ENCODE measurements at places on chromosomes 16 and 17.

- no peak for DNase-seq
These were observed 54.3 kb downstream of the AMFR start for GRCh38 chr16:56370875-56371659.

DNA sequence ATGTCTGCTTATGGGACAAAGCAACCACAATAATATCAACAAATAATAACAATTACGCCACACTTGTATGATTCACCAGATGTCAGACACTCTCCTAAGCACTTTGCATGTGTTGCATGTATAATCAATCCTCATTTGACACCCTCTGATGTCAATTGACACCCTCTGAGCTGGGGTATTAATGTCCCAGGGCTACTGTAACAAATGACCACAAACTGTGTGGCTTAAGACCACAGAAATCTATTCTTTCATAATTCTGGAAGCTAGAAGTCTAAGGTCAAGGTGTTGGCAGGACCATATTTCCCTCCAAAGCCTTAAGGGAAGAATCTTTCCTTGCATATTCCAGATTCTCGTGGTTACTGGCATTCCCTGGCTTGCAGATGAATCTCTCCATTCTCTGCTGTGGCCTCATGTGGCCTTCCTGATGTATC lies 112.7 kb downstream of the NPIPB5 start:
- DNase-seq: peak; percentile 39

DNA sequence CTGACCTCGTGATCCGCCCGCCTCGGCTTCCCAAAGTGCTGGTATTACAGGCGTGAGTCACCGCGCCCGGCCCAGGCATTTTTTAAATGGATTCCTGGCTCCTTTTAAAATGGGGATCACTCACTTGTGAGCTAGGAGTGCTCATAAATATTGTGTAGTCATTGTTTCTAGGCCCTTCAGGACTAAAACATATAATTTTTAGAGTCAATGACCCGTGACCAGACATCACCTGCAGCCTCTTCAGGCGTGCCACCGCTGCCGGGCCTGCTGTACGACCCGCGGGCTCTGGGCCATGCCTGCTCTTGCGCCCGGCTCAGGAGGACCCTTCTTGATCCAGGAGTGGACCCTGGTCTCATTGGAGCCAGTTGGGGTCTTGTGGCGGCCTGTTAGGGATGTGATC lies 30.8 kb downstream of the EFCAB5 start:
- DNase-seq: no peak

DNA sequence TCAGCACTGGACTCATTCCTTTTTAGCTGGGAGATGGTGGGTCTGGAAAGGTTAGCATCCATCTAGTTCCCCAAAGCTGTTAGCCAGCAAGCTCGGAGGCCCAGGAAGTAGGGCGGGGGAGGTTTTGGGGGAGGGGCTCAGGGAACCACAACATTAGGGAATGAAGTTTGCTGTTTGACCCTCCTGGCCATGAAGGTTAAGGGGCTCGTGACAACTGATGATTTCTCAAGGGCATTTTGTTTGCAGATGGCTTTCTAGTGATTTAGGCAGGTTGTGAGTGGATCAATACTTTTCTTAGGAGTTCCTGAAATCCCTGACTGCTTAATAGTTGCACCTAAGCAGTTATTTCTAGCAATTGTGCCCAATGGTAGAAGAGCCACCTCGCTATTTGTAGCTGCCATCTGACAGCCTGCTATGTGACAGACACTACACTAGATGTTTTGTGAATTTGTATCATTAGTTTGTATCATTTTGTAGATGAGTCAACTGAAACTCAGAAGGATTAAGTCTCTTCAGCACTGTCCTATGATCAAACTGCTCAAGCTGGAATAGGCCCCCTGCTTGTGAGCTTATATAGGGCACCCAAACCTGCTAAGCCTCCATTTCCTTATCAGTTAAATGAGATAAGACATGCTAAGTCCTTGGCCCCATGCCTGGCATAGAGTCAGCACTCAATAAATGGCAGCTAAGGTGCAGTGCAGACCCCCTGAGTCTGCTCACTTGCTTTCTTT lies 146.4 kb downstream of the IRX3 start:
- no peak for DNase-seq
